ENCODE measurements at places on chromosomes 6 and 20. TPM values are rescaled to one million over a fixed set of nuclear protein-coding genes. Genes with fewer than 3 reads are reported as not detected.

DNA sequence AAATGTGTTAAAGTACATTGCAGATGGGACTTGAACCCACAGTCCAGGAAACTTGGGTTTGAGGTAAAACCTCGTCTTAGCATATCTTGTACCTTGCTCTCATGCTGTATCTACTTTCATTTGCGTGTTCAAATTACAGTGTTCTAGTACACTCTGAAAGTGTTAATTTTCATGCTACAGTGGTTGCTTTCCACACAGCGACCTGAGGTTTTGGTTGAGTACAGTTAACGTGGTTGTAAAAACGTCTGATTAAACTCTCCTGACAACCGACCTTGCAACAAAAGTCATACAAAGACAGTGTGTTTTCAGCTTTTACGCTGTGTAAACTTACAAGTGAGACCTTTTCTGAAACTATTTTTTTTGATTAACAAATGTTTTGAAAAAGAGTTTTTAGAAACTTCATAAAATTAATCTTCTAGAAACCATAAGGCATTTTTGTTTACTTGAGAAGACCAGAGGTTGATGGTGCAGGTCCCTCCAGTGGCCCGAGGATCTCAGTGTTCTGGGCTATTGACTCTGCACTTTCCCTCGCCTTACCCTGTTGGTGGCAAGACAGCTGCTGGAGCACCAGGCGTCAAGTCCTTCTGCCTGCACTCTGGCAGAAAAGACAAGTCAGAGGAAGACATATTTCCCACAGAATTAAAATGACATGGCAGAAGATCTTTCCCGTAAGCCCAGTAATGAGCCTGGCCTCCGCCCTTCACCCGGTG lies 334.0 kb downstream of the THBS2 start:
- DNase-seq, result no peak

GRCh38 chr20:49948809-49949507 lies 12.8 kb downstream of the RNF114 start:
- DNase-seq, result no peak

DNA sequence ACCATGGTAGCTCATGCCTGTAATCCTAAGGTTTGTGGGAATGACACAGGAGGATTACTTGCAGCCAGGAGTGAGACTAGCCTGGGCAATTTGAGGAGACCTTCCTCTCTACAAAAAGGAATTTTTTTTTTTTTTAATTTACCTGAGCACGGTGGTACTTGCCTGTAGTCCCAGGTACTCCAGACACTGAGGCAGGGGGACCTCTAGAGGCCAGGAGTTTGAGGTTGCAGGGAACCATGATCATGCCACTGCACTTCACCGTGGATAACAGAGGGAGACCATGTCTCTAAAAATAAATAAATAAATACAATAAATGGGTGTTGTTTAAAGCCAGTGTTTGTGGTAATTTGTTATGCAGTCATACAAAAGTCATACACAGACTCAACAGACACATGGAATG lies 2.4 kb upstream of the HLA-F start:
- no peak for DNase-seq

DNA sequence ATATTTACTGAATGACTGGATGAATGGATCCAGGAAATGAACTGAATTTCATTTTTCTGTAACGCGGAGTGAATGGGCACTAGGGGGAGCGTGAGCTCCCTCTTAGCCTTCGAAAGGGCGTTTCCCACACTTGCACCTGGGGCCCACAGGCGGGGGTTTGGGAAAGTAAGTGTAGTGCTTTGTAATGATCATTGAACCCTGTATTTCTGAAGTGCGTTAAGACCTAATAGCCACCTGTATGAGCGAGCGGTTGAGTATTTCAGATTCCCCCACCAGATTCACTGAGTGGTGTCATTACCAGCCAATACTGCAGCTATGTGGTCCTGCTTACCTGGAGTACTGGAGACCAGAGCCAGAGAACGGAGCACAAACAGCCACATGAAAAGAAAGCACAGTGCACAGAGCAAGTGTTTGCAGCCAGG lies 10.5 kb downstream of the SYTL3 start:
- no peak for DNase-seq

- DNase-seq, result no peak
Observed at GRCh38 chr20:62339647-62340062, 27.5 kb downstream of the LAMA5 start.

DNA sequence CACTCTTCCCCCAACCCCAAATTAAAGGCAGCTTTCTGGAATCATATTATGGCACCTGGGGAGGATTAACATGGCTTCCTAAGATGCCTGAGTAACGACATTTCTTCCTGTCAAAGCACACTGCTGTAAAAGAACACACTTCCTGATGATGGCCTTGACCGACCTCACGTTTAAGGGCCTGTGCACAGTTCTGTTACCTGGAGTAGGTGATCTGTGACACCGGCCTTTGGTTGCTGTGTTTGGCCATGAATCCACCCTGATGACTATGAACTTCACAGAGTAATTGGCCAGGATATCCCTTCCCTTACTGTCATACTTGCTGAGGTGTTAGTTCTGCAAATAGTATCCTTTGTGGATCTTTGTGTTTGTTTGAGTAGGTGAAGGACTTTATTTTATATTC lies 45.8 kb downstream of the PLCB4 start:
- no peak for DNase-seq

- DNase-seq, result no peak
Observed at GRCh38 chr20:1800180-1800579, 95.0 kb upstream of the SIRPA start.

Gene RALGAPA2
- polyA plus RNA-seq, result 8.0 TPM

DNA sequence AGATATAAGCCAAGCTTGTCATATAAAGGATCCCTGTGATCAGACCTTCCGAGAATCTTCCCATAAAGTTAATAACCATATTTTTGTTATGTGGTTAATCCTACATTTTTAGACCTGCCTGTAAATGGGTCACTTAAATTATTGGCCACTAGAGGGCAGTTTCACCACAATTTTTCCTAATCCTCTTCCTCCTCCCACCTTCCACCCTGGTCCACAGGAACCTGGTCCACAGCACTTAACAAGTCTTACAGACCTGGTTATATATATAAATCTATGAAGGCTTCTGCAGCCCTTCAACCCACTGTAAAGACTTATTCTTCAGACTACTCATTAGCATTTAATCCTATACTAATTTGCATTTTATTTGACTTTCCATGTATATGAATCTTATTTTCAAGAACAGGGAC lies 28.3 kb downstream of the MRS2 start:
- DNase-seq, result peak; percentile 8

- DNase-seq, result no peak
Observed at GRCh38 chr20:56098981-56099500, 93.7 kb upstream of the CBLN4 start.

Gene PXMP4
- polyA plus RNA-seq, result 9.1 TPM

DNA sequence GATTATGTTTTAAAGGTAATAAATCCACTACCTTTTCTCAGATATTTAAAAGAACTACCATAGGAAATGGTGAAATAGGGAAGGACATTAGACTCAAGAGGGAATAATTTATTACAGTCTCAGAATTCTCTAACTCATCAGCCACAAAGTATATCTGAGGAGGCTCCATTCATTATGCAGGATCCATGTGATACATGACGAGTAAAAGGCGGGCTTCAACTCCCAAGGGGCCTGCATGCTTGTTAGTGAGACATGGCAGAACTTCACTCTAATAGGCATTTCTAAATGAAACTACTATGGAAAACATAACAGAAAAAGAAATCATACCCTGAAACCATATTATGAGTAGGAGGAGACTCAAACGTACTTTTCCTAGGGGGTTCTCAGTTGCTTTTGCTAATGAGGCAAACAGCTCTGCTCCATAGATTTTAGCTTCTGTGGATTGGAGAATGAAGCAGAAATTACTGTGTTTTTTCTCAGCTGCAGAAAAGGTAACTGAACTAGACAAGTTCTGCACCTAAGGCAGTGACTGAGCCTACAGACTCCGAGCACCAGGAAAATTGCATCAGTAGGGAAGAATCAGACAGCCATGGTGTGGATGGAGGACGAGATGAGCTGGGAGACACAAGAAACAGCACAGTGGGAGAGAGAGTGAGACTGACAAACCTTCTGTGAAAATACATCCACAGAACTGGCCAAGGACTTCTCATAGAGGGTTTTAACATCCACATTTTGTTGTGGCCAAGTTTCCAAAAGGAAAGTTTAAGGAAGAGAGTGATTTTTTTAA lies 254.6 kb upstream of the PRDM1 start:
- no peak for DNase-seq

Gene NOX3
- polyA plus RNA-seq, result not detected

GRCh38 chr6:159716247-159717096 lies 10.8 kb upstream of the WTAP start:
- DNase-seq, result no peak

GRCh38 chr6:47674673-47675072 lies 23.7 kb upstream of the ADGRF4 start:
- DNase-seq, result no peak

Gene FAM217A
- polyA plus RNA-seq, result 0.96 TPM

Gene PTCRA
- polyA plus RNA-seq, result not detected

GRCh38 chr20:46751856-46752255 lies 42.4 kb downstream of the SLC2A10 start:
- no peak for DNase-seq

GRCh38 chr6:13285705-13286104 lies 42.6 kb downstream of the TBC1D7 start:
- no peak for DNase-seq

GRCh38 chr6:126540161-126540560 lies 200.2 kb downstream of the CENPW start:
- no peak for DNase-seq

- DNase-seq, result no peak
Observed at GRCh38 chr20:51341581-51341980, 200.9 kb downstream of the NFATC2 start.

Gene LY6G6F
- polyA plus RNA-seq, result not detected

Gene KCNB1
- polyA plus RNA-seq, result 7.1 TPM

Gene ELOVL2
- polyA plus RNA-seq, result 1.9 TPM

Gene ARG1
- polyA plus RNA-seq, result 0.44 TPM

DNA sequence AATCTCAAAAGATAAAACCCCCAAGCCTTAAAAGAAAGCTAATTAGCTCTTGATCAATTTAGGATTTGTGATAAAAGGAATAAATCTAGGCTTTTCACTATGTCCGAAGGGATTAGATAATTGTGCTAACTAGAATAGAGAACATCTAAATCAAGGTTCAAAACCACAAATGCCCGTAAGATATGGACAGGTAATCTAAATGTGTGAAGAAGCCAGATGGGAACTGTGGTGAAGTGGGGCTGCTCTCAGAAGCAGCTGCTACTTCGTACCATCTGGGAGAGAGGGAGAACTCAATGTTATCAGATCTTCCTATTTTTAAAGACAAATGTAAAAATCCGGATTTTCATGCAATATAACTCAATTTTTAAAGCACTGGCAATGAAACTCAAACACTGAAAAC lies 44.2 kb downstream of the NCOA6 start:
- DNase-seq, result no peak

Gene NKX2-4
- not detected for polyA plus RNA-seq

- no peak for DNase-seq
Observed at GRCh38 chr6:151065027-151065815, 174.5 kb upstream of the AKAP12 start.

- peak; percentile 9 for DNase-seq
Observed at GRCh38 chr6:145904391-145904790, 59.8 kb downstream of the SHPRH start.

DNA sequence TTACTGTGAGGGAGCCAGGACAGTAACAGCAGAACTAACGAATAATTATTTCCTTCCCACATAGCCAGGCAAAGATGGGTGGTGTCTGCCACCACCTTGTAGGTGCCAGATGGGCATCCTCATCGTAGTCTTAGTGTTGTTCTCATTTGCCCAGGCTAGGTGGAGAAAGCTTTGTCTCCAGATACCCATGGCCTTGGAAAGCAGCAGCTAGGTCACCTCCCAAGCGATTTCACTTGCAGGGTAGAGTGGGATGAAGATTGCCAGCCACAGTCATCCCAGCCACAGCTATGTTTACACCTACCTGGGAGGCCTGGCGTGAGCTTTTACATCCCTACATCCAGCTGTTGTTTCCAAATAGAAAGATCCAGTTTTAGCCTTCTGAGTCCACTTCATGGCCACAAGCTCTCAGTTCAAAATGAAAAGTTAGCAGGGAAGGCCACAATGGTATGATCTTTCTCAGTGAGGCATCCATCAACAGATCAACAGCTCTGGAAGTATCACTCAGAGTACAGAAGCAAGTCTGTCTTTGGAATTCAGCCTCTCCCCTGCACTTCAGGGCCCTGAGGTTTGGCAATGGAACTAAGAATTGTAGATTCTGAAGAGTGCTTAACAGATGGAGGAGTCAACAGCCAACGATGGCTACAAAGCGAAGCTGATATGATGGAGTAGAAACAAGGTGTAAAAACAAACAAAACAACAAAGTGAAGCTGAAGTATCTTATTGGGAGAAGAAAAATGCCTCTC lies 11.0 kb upstream of the SNRPC start:
- no peak for DNase-seq

DNA sequence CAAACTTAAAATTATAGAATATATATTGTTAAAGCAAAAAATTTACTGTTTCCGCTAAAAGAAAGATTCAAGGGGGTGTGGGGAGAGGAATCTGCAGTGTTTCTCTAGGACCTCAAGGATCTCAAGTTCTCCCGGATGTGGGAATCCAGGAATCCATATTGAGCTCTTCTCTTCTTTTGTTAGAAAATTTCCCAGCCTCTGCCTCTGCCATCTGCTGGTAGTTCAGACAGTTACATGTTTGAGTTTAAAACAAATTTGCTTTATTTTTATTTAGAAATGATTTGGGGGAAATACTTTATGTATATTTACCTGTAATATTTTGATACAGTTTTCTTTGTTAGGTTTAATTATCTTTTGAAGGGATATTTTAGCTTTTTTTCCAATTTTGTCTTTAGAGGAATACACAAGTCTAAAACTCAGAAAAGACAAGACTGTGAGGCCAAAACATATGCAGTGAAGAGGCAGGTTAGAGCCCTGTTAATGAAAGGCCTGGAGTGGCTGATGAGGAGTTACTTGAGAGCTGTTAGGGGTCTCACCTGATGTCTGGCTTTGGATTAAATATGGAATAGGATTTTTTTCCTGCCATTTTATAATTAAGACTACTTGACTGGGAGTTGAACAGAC lies 268.8 kb downstream of the ARID1B start:
- DNase-seq, result no peak

Gene BANF2
- polyA plus RNA-seq, result not detected

DNA sequence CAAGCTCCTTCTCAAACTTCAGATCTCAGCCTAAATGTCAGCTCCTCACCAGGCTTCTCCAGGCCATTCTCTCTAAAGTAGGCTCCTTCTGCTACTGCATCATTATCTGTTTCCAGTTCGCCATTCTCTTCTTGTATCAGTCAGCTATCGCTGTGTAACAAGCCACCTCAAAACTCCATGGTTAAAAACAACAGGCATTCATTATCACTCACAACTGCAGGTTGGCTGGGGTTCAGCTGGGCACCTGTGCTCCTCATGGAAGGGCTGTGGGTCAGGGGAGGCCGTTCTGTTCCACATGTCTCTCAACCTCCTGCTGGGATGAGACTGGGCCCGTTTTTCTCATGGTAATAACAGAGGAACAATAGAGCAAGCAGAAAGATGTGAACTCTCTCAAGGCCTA lies 28.7 kb downstream of the PRND start:
- no peak for DNase-seq

Gene CAGE1
- 0.10 TPM for polyA plus RNA-seq
